ENCODE measurements at places on chromosomes 12 and 14. TPM values are rescaled to one million over a fixed set of nuclear protein-coding genes. Genes with fewer than 3 reads are reported as not detected.

DNA sequence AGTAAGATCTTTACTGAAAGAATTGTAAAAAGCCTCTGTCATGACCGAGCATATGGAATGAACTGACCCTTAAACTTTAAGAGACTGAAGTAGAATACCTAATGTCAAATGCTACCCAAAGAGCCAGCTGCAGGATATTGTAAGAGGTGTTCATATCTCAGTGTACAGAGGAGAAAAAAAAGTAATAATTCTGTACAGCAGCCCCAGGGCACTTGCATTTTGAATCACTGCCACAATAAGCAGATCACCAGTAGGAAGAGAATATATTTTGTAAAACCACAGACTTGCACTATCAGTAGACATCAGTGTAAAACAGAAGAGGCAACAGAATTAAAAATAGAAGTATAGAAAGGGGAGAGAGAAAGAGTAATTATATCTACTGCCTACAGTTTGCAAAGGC, 162.6 kb downstream of the PPFIA2 start:
- DNase-seq: no peak

DNA sequence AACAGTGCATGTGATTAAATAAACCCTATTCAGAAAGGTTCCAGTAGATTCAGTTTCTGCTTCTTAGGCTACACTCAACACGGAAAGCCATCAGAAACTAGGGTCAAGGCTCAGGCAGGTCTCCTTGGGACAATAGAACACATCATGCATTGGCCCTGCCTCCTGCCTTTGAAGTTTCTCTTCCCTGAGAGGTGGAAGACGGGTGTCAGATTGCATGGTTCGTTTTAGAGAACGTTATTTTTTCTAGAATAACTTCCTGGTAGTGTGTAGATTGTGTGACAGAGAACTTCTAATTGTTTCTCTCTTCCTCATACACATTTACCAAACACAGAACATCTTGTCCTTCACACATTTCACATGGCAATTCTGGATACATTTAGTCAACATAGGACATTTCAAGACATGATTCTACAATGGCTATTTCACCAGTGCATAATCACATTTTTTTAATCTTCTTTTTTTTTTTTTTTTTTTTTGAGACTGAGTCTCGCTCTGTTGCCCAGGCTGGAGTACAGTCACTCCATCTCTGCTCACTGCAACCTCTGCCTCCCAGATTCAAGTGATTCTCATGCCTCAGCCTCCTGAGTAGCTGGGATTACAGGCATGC, 106.6 kb upstream of the AMN1 start:
- DNase-seq: no peak

DNA sequence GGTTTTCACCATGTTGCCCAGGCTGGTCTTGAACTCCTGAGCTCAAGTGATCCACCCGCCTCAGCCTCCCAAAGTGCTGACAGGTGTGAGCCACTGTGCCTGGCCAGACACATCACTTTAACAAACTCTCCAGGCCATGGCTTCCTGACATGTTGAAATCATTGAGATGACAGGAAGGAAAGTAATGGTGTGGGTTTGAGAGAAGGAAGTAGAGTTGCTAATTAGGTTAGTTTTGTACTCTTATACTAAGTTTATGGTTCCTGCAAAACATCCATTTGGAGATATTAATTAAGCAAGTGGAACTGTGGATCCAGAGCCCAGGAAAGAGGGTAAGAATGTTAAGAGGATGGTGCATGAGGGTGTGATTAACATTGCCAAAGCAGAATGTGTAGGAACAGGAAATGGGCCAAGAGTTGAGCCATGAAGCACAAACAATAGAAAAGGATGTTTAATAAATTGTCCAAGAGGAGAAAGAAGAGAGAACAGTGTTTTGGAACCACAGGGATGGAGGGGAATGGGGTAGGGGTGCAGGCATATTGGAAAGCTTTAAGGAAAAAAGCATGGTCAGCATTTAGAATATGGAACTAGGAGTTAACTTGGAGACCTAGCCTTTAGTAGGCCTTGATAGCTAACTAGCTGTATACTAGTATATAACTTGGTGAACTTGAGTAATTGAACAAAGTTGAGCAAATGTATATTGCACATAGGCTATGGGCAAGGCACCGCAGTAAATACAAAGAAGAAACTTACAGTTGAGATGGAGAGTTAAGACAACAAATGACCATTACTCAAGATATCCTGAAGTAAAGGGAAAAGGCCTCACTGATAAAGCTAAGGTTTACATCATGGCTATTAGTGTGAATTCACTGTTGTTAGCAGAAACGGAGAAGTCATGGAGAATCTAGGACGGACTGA, 91.3 kb upstream of the DNM1L start:
- DNase-seq: no peak

- no peak for DNase-seq
These were observed 395.2 kb upstream of the DCN start for GRCh38 chr12:91577586-91578539.

DNA sequence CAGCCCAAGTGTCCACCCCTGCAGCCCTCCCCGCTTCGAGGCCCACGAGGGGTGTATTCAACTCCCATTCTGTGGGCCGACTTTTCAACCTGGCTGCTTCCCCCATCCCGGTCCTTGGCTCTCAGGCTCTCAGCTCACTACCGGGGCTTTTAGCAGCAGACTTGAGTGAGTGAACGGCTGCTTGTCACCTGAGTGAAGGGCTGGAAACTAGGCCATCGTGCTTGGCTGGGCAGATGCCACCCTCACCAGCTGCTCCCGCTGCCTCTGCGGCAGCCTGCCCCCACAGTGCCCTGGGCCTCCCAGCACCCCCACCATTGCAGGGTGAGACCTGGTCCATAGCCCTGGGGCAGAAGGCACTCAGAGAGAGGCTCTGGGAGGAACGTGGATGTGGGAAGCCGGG, 59.9 kb downstream of the SLC6A12 start:
- no peak for DNase-seq

- no peak for DNase-seq
These were observed 137.7 kb downstream of the PLXNC1 start for GRCh38 chr12:94285943-94286582.

GRCh38 chr14:61421212-61421923, 100.0 kb downstream of the PRKCH start:
- DNase-seq: no peak

- no peak for DNase-seq
These were observed 7.4 kb upstream of the HVCN1 start for GRCh38 chr12:110696283-110696682.

- peak; percentile 40 for DNase-seq
These were observed 251.8 kb downstream of the APAF1 start for GRCh38 chr12:98896938-98897337.

DNA sequence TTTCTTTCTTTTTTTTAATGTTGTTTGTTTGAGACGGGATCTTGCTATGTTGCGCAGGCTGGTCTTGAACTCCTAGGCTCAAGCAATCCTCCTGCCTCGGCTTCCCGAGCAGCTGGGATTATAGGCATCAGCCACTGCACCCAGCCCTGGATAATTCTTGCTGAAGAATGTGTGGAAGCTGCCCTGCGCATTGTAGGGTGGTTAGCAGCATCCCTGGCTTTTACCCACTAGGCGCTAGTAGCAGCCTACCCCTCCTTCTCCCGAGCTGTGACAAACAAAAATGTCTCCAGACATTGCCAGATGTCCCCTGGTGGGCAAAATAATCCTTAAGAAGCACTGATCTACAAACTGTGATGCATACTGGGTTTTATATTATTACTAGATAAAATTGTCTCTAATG, 6.6 kb downstream of the DCAF4 start:
- no peak for DNase-seq

DNA sequence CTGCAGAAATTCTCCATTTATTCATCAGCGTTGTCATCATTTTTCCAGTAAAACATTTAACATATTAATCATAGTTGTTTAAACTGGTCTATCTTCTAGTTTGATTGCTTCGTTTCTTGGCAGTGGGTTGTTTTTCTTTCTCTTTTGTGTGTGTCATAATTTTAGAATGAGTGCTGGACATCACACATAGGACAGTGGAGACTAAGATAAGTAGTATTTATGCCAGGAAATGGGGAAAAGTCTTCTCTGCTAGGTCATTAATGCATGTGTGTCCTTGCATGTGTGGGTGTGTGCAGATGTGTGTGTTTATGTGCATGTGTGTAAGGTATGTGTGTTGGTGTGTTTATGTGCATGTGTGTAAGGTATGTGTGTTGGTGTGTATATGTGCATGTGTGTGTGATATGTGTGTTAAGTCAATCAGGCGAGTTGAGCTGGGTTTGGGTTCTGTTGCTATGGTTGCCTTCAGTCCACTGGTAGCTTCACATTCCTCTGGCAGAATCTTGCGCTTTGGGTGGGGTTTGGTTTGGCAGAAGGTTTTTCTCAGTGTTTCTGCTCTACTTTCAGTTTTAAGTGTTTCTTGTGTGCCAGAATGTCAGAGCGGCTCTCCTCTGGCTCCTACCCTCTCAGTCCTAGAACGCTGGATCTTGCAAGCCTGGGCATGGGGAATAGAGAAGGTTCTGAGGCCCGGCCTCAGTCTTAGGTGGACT, 7.8 kb upstream of the ADGRD1 start:
- DNase-seq: no peak

CDCA3 gene
- 23.3 TPM for polyA plus RNA-seq

CD27 gene
- 0.98 TPM for polyA plus RNA-seq

SLC11A2 gene
- 48.9 TPM for polyA plus RNA-seq

NPFF gene
- 0.61 TPM for polyA plus RNA-seq

All from right renal cortex interstitium (tissue), 3 donors.